Substantia nigra (tissue), 51 donors: ENCODE measurements at places on chromosomes 3 and 15.

GRCh38 chr3:97992547-97993173 is 20.4 kb upstream of the RIOX2 start:
- DNase-seq, result no peak

- no peak for DNase-seq
Measured at GRCh38 chr15:70209499-70209898, 111.8 kb upstream of the TLE3 start.

DNA sequence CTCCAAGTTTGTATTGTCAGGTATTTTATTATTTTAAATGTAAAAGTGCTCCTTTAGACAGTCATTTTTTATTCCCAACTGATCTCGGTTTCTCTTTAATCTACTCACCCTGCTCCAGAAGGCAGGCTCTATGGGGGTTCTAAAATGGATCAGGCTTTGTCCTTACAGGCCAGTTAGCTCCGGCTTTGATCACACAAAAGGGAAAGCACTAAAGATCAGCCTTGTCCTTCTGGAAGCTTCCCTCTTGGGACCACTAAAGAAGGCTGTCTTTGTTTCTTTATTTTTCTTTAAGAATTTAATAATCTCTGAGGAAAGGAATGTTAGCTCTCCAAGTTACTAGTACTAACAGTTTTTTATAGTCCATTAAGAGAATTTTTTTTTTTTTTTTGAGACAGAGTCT is 560.5 kb upstream of the ZNF717 start:
- DNase-seq, result no peak

- DNase-seq, result no peak
Measured at GRCh38 chr3:152211655-152212054, 57.1 kb upstream of the MBNL1 start.

GRCh38 chr3:50491023-50491422 is 12.4 kb downstream of the CACNA2D2 start:
- DNase-seq, result no peak

- no peak for DNase-seq
Measured at GRCh38 chr15:68315495-68316031, 38.0 kb downstream of the FEM1B start.
